ENCODE measurements at places on chromosomes 3 and 15.

GRCh38 chr3:120742849-120743365 lies 363 bp downstream of the GTF2E1 start:
- no peak for DNase-seq

DNA sequence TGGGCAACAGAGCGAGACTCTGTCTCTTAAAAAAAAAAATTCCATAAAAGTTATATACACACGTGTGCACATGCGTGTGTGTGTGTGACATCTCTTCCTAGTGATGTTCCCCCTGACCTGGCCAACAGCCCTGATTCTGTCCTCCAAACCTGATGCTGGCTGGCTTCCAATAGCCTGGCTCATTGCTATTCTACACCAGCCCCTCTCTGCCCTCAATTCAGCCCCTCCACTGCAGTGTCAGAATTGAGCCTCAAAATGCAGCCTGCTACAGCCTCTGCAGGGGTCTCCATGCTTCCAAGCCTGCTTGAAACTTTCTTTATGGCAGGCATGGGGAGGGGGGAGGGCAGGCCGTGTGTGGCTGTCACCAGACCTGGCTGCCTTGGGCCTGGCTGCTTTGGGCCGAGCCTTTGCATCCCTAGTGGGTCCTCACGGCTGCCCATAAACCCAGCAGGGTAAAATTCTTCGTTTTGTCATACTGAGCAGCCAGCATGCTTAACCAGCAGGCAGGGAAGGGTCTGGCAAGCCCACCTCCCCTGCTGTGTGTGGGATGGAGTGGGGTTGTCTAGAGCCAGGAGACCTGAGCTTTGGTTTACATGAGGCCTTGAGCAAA lies 22.7 kb upstream of the DOCK3 start:
- DNase-seq: no peak

- DNase-seq: peak; percentile 58
These were observed 64.1 kb downstream of the TLE3 start for GRCh38 chr15:70033529-70034140.

DNA sequence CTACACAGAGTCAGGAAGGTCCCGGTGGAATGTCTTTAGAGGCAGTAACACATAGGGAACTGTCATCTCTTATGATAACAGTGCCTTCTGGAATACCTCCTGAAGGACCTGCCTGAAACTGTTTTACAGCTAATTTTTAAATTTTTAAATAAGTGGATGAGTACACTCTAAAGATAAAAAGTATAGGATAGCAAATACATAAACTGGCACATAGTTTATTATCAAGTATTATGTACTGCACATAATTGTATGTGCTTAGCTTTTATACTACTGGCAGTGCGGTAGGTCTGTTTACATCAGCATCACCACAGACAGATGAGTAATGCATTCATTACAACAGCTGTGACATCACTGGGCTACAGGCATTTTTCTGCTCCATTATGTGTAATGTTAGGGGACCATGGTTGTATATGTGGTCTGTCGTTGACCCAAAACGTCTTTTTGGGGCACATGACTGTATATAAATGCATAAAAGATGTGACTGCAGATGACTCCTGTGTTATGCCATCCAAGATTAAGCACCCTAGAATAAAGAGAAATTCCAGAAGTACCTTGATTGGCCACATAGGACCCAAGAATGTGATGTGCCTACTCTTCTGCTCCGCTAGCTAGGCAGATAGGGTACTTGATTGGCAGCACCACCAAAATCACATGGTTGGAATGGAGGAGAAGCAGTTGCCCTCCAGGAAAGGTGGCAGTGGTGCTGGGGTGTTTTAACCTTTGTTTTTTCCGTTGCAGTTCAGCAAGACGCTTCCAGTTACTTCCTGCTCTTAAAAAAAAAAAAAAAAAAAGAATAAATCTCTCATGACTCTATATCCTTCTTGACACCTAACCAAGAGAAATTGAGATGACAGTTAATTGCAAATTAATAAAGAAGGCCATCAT lies 3.3 kb downstream of the VPS8 start:
- DNase-seq: no peak

- no peak for DNase-seq
These were observed 39.0 kb downstream of the TTC23 start for GRCh38 chr15:99210334-99210733.

GRCh38 chr3:4984511-4984864 lies 5.3 kb downstream of the BHLHE40 start:
- no peak for DNase-seq

- DNase-seq: no peak
These were observed at the start of gene TLR9 for GRCh38 chr3:52225452-52226228. Gene TLR9, minus strand, starts transcription at chr3:52225645. Its CDS starts 116 bp downstream, at chr3:52225529.

DNA sequence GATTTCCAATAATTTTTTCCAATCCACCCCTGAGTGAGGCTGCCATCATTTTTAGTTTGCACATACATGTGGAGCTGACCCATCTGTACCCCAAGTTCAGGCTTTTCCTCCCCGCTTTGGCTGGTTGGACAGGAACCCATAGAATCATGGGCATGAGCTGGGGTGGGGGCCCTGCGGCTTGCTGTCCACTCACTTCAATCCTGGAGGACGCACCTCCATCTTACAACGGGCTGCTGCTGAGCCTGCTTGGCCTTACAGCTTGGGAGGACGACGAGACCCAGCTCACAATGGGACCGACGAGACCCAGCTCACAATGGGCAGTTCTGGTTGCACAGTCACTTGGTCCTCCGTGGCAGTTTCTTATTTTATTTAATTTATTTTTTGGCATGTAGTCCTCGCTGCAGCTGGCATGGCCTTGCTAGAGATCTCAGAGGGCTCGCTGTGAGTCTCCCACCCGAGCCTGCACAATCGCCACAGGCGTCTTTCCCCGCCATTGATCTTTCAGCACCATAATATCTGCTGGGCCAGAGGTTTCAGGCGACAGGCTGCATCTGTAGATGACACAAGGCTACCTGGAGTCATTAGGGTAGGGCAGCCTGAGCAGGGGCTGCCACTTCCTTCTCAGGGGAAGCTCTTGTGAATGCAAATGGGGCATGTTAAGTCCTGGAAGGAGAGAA lies 19.6 kb upstream of the EPHB3 start:
- DNase-seq: no peak

- DNase-seq: no peak
These were observed 94.5 kb downstream of the GOLIM4 start for GRCh38 chr3:168001244-168001643.

GRCh38 chr3:127909646-127910045 lies 5.4 kb upstream of the KBTBD12 start:
- DNase-seq: no peak

GRCh38 chr3:89405593-89405992 lies 298.2 kb downstream of the EPHA3 start:
- no peak for DNase-seq

DNA sequence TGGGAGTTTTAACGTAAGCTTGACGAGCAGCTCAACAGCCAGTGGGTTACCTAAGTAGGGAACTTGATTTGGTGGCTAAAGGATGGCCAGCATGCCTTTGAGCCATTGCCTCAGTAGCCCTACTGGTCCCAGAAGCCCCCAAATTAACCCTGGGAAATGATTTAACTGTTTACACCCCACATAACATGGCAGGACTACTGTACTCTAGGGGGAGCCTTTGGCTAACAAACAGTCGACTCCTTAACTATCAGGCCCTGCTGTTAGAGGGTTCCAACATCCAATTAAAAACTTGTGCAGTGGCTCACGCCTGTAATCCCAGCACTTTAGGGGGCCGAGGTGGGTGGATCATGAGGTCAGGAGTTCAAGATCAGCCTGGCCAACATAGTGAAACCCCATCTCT lies 9.4 kb upstream of the SMCO1 start:
- DNase-seq: no peak

GRCh38 chr15:90664650-90665287 lies 52.4 kb upstream of the BLM start:
- no peak for DNase-seq
